Ammon's horn (tissue), 1 donor: ENCODE measurements at places on chromosomes 2 and 18.

GRCh38 chr2:158315000-158315399 lies 141.6 kb downstream of the CCDC148 start:
- no peak for DNase-seq

- no peak for DNase-seq
Measured at GRCh38 chr18:72013427-72013850, 530.7 kb downstream of the CBLN2 start.

- no peak for DNase-seq
Measured at GRCh38 chr2:237353215-237353614, 60.7 kb downstream of the COL6A3 start.

GRCh38 chr2:239630618-239631286 lies 229.9 kb upstream of the HDAC4 start:
- DNase-seq: no peak

DNA sequence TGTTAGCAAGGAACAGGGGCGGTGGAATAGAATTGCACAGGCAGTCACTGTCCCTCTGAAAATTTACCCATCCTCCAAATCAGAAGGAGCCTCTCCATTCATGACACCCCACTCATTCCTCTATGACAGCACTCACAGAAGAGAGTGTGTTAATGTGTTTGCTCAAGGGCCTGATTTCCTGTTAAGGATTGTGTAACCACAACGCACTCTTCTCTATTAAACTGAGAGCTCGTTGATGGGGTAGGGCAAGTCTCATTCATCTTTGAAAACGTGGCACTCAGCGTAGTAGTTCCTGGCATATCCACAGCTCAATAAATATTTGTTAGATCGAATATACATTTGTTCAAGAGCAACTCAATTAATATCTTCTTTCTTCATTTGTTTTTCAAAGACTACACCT lies 106.4 kb downstream of the VAPA start:
- DNase-seq: no peak

GRCh38 chr2:235045336-235045972 lies 93.6 kb downstream of the SH3BP4 start:
- DNase-seq: no peak

DNA sequence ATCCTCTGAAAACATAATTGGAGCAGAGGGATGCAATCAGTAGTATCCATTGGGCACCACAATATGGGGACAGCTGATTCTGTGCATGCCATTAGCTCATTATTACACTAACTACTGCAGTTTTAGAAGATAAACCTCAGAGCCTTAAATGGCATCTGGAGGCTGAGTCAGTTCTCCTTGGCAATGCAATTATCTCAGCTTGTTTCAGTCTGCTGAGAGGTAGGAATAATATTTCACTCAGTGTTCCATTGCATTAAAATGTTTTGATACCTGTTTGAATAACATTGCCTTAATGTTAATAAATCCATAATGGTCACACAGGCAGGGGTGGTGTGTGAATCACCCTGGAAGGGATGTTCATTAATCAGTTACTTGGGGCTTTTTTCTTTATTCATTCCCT lies 309.6 kb downstream of the LRRTM1 start:
- no peak for DNase-seq
